ENCODE measurements at places on chromosomes 7 and 10.

DNA sequence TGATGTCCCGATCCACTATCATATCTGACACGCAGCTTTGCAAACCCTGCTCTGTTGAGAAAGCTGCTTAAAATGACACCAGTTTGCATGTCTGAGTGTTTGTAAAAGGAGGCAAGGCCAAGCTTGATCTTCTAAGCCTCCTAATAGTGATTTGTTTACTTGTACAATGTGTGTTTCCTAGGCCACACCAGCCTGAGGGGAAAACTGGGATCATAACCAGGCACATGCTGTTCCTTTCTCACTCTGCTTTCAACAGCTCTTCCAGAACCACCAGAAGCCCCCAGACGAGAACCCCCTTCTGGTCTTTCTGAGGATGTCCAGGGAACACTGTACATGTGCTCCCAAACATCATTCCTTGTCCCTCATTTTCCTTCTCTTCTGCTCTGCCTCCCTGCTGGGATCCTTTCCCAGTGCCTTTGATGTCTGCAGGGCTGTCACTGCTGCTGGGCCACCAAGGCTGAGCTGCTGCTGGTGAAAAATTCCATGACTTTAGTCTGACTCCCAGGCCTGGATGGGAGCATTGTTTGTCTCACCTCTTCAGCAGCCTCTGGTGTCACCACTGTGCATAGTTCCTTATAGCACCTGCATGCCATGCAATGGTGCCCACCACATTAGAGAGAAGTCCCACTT is 4.0 kb upstream of the LGI1 start:
- no peak for DNase-seq

- no peak for DNase-seq
These were observed 13.5 kb downstream of the AQP1 start for GRCh38 chr7:30925117-30925516.

DNA sequence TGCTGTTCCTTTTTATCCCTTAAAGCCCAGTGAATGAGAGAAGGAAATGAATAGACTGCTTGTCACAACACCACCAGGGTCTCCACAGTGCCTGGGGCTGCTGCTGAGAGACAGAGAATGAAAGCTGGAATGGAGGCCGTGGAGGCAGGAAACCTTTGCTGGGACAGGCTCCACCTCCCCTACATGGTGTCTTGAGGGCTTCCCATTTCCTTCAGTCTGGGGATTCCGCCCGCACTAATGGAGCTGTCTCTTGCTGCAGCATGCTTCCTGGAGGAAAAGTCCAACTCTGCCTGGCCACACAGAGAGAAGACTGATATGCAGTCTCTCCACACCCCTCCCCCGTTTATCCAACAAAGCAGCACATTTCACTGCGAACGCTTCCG is 54.5 kb downstream of the LRRC4 start:
- DNase-seq = no peak

DNA sequence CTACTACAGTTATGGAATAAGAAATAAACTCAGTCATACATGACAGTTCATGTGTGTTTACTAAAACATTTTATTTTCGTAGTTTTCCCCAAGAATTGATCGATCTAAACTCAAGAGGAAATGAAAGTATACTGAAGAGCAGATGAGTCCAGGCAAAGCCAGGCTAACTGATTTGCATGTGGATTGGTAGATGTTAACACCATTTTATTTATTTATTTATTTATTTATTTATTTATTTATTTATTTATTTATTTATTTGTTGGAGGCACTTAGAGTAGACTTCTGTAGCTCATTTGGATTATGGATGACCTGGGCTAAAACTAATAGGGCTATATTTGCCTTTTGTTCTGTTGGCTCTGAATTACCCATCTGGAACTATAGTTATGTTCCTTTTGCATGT is 68.5 kb upstream of the DKK1 start:
- DNase-seq = no peak

DNA sequence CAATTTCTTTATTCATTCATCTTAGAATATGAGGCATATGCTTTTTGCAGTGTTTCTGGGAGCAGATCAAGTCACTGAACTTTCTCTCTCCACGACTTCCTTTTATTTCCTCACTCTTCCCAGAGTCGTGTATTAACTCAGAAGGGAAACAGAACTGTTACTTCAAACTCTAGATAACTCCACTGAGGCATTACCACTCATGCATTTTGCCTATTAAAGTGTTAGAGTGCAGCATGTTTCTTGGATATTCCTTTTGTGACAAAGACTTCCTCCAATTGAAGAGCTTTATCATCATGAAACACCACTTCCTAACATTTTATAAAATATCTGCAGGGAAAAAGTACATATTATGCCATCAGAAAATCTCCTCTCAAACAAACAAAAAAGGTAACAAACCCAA is 797.4 kb upstream of the COBL start:
- no peak for DNase-seq

DNA sequence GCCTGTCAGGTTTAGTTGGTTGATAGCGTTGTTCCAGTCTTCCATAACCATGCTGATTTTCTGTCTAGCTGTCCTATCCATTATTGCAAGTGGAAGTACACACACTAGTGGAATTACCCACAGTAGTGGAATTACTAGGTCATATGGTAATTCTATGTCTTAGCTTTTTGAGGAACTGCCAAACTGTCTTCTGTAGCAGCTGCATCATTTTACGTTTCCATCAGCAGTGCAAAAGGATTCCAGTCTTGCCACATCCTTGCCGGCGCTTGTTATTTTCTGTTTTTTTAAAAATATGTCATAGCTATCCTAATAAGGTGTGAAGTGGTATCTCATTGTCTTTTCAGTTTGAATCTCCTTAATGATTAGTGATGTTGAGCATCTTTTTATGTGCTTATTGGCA is 17.2 kb upstream of the RHBDD2 start:
- DNase-seq = no peak

DNA sequence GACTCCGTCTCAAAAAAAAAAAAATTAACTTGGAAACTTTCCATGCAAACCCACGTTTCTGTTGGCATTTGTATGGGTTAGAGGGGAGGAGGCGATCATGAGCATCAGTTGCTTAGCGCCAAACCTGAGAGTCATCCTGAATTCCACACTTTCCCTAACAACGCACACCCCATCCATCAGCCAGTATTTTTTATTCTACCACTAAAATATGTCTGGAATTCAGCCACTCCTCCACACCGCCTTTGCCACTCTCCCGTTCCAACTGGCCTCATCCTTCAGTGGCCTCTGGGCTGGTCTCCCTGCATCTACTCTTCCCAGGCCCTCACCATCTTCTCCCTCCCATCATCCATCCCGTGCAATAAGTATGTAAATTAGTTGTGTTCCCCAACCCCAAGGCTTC is 4.7 kb upstream of the LMBR1 start:
- DNase-seq = no peak

DNA sequence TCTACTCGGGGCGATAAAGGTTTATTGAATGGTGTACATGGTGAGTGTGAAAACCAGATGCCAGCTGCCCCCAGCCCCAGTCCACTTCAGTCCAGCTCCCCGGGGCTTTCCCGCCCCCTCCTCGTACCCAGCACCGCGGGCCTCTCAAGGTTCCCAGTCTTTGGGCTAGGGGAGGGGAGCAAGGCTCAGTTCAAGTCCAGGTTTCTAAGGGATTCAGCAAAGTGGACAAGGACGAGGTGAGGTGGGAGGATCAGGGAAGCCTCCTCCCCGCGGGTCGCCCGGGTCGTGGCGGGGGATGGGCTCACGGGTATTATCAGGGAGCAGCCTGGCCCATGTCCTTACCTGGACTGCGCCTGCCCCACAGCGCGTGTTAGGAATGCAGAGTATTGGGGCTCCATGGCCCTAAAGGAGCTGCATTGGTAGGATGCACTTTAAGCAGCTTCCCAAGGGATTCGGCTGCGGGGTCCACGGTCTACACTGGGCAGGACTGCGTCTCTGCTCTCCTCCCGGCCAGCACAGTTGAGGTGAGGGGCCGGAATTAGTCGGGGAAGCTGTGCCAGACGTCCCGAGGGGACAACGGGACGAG is 541 bp upstream of the PFKFB3 start:
- DNase-seq = no peak
